ENCODE measurements at places on chromosomes 3 and 15.

DNA sequence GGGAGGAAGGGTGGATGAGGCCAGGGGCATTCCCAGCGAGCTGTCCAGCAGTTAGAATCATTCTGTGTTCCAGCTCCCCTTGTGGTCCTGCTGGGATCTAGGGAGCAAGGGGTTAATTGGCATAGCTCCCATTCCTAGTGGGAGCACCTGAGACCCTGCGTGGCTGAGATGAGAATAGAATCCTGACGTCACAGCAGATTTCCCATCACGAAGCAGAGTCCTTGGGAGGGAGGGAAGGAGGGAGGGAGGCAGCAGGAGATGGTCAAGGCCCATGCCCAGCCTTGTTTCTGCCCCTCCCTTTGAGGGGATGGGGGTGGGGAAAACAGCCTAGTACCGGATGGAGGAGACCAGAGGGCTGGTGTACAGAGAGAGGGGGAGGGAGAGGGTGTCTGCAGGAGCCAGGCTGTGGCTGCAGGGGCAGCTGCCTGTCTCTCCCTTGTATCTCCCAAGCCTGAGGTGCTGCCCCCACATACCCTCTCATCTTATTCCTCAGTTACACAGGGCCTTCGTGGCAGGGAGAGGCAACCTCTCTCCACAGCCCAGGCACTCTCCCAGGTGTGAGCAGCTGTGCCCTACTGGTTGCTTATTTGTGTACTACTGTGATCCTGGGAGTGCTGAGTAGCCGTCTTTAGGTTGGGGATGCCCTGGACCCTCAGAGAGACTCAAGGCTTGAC lies 5.4 kb downstream of the TYRO3 start:
- no peak for DNase-seq

DNA sequence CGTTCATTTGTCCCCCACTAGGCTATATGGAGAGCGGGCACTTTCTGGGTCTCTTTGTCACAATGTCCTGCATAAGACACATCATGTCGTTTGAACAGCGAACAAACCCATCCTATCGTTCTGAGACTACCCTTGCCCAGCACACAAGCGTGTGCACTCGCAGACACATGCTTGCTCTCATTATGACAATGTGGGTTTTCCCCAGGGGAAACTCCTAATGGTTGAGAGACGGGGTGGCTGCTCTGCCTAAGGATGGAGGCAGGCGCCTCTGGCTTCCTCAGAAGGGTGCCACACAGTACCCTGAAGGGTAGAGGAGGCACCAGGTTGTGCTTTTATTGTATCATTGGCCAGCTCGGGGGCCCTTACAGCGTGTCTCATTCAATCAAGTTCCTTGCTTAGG lies 51.0 kb upstream of the MYZAP start:
- no peak for DNase-seq

DNA sequence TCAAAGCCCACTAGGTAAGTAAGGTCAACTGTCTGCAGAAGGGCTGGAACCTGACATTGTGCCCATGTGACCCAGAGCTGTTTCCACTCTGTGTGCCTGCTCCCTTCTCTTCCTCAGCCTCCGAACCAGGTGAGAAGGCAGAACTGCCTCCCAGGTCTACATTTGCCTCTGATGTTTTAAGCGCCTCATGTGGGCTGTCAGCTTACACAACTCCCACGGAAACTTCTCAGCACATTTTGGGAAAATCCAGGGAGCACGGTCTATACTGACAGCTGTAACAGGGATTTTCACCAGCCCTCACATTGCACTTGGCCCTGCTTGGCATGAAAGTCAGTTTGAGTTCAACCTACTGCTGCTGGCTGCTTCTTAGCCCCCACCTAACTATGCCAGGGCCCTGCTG lies 46.9 kb upstream of the SLC24A5 start:
- no peak for DNase-seq

DNA sequence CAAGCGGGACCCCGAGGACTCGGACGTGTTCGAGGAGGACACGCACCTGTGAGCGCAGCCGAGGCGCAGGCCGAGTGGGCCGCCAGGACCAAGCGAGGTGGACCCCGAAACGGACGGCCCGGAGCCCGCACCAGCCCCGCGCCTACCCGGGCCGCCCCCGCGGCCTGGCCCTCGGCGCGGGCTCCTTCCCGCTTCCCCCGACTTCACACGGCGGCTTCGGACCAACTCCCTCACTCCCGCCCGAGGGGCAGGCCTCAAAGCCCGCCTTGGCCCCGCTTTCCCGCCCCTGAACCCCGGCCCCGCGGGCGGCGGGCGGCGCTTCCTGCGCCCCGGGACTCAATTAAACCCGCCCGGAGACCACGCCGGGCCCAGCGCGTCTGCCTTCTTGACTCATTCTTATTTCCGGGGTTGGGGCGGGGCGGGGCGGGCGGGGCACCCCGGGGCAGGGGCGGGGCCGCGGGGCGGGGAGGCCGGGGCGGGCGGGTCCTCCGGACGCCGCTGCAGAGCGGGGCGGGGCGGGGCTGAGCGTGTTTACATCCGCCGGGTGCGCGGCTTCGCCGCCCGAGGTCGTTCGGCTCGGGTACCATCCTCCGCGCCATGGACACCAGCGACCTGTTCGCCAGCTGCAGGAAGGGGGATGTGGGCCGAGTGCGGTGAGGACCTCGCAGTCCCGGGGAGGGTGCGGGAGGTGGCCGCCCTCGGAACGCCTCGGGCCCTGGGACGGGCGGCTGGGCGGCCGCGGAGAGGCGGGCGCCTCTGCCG lies at the start of gene ABTB1:
ABTB1 (plus strand) TSS at position 524 of the 762 bp plus-strand sequence; CDS start at position 598, 74 bp downstream.
- peak; percentile 80 for DNase-seq

- no peak for DNase-seq
Measured at GRCh38 chr15:77773903-77774302, 141.2 kb upstream of the LINGO1 start.

DNA sequence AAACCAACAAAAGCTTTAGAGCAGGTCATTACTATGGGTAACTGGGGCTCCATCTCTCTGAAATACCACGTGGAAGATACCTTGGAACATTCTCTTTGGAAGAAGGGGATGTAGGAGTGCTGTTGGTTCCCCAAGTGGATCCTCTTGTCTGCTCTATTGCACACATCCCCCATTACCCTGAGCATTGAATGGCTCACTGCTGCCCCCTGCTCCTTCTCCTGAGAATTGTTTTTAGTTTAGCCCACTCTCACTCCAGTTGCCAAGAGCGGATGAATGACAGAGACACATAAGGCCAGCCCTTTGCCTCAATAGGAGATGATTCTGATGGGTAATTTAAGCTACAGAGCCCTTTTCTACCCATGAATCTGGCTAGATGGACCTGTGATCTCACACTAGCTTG lies 135.6 kb upstream of the SUCLG2 start:
- peak; percentile 31 for DNase-seq

DNA sequence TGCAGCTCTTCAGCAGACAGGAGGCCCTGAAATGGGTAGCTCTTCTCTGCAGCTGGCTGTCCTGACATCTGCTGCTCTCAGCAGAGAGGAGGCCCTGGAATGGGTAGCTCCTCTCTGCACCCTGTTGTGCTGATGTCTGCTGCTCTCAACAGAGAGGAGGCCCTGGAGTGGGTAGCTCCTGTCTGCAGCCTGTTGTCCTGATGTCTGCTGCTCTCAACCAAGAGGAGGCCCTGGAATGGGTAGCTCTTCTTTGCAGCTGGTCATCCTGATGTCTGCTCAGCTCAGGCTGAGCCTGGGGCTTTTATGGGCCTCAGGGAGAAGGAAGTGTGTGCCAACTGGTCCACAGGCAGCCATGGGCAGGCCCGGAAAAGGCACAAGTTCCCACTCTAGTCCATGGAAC lies 66.6 kb downstream of the PIK3CB start:
- peak; percentile 16 for DNase-seq

DNA sequence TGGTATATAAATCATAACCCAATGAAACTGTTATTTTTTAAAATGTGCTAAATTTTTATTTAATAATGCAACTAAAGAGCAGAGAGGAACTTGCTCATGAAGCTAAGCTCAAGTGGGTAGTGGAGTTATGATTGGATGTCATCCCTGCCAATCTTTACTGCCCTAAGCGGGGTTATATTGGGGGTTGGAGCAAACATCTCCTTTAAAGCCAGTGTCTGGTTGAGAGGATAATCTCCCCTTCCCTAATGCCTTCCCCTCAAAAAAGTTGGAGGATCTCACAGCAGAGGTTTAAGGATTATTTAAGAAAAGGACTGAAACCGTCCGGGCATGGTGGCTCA lies 32.1 kb upstream of the CLASP2 start:
- DNase-seq, result no peak

GRCh38 chr3:134332344-134332743 lies 41.9 kb downstream of the AMOTL2 start:
- DNase-seq, result no peak

DNA sequence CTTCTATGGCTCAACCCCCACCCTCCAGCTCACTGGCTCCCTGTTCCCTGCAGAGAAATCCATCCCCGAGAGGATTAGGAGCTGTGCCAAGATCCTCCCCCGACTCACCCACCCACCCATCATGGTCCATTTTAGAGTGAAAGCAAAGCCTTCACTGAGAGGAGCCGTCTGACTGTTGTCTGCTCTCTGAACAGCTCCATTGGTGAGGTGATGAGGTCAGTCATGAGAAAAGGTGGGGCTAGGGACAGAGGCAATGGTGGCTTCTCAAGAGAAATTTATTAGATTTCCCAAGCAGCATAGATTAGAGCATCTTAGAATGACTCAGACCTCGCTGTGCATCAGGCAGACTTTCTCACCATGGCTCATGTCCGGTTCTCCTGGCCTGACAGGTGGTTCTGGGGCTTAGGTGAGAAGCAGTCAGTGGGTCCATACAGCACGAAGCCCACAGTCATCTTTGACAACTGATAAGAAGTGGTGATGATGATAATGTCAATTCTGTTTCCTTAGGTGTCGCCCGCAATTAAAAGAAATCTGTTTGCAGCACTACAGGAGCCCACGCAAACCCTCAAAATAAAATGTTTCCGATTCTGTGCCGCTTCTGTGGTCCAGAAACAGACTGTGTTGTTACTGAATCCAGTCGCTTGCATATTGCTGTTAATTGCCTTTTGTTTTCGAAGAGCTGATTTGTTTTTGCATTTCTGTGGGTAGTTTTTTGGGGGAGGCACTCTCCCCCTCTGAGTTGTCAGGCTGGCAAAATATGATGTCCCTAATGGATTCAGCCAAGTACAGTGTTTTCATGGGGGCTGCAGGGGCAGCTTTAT lies 24.8 kb upstream of the RHO start:
- DNase-seq, result peak; percentile 47

DNA sequence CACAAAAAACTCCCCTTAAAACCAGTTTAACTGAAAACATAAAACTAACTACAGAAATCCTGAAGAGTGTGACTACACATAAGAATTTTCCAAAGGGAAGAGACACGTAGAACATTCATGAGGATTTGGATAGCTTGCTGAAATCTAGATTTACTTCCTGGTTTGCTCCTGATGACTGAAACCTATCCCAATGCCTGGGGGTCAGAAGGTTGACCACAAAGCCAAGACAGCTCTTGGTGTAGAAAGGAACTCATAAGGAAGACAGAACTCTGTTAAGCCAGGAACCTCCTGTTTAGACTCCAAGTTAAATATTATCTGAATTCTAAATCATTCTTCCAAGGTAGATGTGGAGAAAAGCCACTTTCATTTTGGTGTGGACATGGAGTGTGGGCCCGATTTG lies 92.8 kb downstream of the TFG start:
- DNase-seq, result peak; percentile 74

GRCh38 chr3:1082108-1082507 lies 10.7 kb upstream of the CNTN6 start:
- no peak for DNase-seq

GRCh38 chr15:99762288-99762687 lies 29.1 kb upstream of the LYSMD4 start:
- DNase-seq, result no peak

- no peak for DNase-seq
Measured at GRCh38 chr3:139286825-139287224, 57.0 kb upstream of the MRPS22 start.

DNA sequence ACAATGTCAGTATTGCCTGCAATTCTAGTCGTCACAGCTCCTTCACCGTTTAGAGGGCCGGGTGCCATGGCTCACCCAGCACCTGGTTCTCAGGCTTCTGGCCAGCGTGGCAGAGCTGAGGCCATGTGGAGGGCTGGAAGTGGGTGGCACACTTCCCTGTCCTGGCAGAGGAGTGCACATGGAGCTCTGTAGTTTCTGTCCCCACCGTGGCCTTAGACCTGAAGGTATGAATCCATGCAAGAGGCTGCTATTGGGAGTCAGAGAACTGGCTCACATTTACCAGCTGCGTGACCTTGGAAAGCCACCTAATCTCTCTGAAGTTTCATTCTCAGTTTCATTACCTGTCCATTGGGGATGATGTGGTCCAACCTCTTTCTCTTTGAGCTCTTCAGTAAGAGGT lies 22.2 kb downstream of the EPHB1 start:
- DNase-seq, result no peak

DNA sequence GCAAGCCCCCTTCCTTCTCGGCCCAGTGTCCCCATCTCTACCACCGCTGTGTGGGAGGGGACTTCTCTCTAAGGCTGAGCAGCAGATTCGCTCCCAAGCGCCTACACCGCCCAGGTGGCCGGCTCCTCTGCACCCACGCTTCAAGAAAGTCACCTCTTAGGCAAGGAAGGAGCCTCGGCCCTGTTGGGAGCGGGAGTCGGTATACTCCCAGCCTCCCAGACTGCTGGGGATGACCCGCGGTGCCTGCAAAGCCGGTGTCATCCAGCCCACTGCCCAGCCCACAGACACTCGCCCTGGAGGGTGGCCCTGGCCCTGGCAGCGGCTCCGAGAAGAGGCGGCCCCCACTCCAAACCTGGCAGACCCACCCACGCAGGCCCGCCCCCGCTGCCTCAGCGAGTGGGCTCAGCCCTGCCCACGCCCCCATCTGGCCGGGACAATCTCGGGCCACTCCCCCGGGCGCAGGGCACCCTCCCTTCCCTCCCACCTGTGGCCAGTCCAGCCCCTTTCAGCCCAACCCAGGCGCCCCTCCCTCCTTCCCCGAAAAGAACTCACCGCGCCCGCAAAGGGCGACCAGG lies 396 bp downstream of the CHRNB4 start:
- DNase-seq, result no peak

- peak; percentile 71 for DNase-seq
Measured at GRCh38 chr3:78878011-78878410, 889.8 kb downstream of the ROBO1 start.

DNA sequence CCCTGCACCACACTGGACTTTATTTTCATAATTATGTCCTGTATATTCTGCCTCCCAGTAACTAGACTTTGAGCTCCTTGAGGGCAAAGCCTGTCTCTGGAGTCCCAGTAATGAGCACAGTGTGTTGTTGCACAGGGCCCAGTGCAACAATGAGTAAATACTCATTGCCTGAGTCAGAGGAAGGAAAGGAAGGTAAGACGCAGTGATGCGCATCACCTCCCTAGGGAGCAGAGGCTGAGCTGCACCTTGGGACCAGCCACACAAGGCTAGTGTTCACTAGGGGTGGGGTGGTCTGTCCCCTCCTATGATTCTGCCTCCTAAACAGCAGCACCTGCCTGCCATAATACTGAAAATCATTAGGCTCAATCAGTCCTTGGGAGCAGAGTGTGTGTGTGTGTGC lies 86.6 kb upstream of the ADAMTSL3 start:
- DNase-seq, result no peak

- DNase-seq, result no peak
Measured at GRCh38 chr15:57992761-57993355, 72.7 kb downstream of the ALDH1A2 start.

- DNase-seq, result no peak
Measured at GRCh38 chr3:80213086-80213485, 445.3 kb upstream of the ROBO1 start.

- peak; percentile 49 for DNase-seq
Measured at GRCh38 chr3:169591983-169592644, 71.4 kb downstream of the MECOM start.

GRCh38 chr3:101829437-101829830 lies 19.9 kb upstream of the NFKBIZ start:
- no peak for DNase-seq

- peak; percentile 26 for DNase-seq
Measured at GRCh38 chr3:120348065-120348990, 826 bp downstream of the LRRC58 start.

Data from M059J (cell line).